ENCODE measurements at places on chromosomes 11 and 22.
A peak's percentile ranks its signal among the peaks of the same experiment; 100 is the strongest.

GRCh38 chr11:1882265-1883238 lies 9.1 kb downstream of the PRR33 start:
- no peaks in the 10 kb centered on the region for H3K27me3 ChIP-seq
- H3K27ac ChIP-seq, result no peak overlapping the region
- H3K36me3 ChIP-seq, result no peaks in the 10 kb centered on the region
- peak; percentile 89 for DNase-seq

DNA sequence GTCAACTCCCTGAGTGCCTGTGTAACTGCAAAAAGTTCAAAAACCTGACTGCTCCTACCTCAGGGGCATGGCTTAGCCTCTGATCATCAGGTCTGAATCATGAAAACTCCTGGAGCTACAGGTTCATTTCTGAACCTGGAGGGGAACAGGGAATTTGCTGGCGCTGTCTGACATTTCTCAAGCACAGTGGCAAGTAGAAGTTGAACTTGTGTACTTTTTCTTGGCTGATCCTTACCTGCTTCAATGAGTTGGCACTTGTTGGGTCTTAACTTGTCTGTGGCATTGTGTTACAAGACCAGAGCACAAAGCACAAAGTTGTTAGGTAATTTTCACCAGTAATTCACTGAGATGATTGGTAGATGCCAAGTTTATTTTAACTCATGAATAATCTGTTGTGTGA lies 3.3 kb downstream of the TMEM109 start:
- H3K4me1 ChIP-seq, result peaks cover 45% of the 10 kb centered on the region
- H3K27ac ChIP-seq, result no peak overlapping the region
- H3K4me3 ChIP-seq, result no peak overlapping the region
- DNase-seq, result no peak
- peaks cover 8% of the 10 kb centered on the region for H3K36me3 ChIP-seq

GRCh38 chr11:104523611-104524010 lies 359.7 kb upstream of the PDGFD start:
- 0 out of 2 replicates have a peak, but pooled peaks cover 4% of the 10 kb centered on the region for H3K4me1 ChIP-seq
- no peak overlapping the region for H3K4me3 ChIP-seq
- no peak overlapping the region for H3K27ac ChIP-seq
- no peaks in the 10 kb centered on the region for H3K36me3 ChIP-seq

DNA sequence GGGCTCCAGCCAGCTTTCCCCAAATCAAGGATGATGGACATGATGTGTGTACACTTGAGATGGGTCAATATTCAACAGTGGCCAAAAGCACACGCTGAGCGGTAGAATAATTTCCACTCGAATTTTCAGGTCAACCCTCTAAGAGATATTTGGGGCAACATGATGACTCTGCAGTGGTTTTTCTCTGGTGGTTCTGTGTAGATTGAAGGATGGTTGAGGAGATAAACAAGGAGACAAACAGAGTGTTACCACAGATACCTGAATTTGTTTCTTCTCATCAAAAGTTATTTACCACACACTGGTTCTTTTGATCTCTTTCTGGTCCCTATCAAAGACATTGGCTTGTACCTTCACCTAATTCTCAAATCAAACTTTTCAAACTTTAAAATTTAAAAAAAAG lies 242.0 kb downstream of the ETS1 start:
- no peaks in the 10 kb centered on the region for H3K36me3 ChIP-seq
- H3K4me3 ChIP-seq, result no peak overlapping the region
- DNase-seq, result no peak
- 0 out of 2 replicates have a peak, but pooled peaks cover 3% of the 10 kb centered on the region for H3K27me3 ChIP-seq

DNA sequence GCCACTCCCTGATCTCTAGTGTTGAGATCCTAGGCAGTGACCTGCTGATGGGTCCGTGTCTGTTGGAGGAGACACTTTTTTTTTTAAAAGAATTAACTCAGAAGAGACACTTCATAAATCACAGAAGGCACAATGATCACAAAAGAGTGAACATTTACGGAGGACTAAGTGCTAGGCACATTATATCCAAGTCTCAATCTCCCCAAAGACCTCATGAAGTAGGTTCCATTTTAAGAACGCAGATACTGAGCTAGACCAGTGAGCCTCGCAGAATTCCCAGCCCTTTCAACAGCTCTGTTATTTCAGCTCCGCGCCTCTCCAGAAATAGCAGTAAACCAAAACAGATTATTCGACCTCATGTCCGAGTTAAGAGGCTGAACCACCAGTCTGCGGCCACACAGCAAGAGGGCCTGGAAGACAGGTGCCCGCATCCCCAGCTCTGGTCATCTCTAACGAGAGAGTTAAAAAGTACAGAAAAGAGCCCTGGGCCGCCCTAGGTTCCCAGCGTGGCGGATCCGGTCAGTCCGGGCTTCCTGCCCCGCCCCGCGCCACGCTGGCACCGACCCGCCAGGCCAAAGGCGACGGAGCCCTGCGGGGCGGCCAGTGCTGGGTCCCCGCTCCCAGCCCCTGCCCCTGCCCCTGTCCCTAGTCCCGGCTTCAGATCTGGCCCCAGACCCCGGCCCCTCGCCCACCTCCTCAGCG lies 612 bp downstream of the XBP1 start:
- DNase-seq, result peak; percentile 47
- H3K4me3 ChIP-seq, result peak overlapping the region; percentile 80
- peaks cover 46% of the 10 kb centered on the region for H3K36me3 ChIP-seq
- peaks cover 29% of the 10 kb centered on the region for H3K4me1 ChIP-seq
- H3K27me3 ChIP-seq, result no peaks in the 10 kb centered on the region
- peak overlapping the region; percentile 95 for H3K27ac ChIP-seq

GRCh38 chr11:91263496-91264365 lies 960.9 kb upstream of the FAT3 start:
- no peaks in the 10 kb centered on the region for H3K36me3 ChIP-seq
- 0 out of 2 replicates have a peak, but pooled peaks cover 2% of the 10 kb centered on the region for H3K4me1 ChIP-seq
- H3K27ac ChIP-seq, result no peak overlapping the region
- DNase-seq, result no peak

GRCh38 chr22:20084547-20085413 lies 4.7 kb downstream of the DGCR8 start:
- peak overlapping the region; percentile 95 for H3K27ac ChIP-seq
- H3K27me3 ChIP-seq, result no peaks in the 10 kb centered on the region
- peaks cover 45% of the 10 kb centered on the region for H3K36me3 ChIP-seq
- peaks cover 41% of the 10 kb centered on the region for H3K4me1 ChIP-seq
- no peak overlapping the region for H3K4me3 ChIP-seq
- peak; percentile 84 for DNase-seq

Data from WTC11 (cell line).